ENCODE measurements at places on chromosomes 5 and 9.

DNA sequence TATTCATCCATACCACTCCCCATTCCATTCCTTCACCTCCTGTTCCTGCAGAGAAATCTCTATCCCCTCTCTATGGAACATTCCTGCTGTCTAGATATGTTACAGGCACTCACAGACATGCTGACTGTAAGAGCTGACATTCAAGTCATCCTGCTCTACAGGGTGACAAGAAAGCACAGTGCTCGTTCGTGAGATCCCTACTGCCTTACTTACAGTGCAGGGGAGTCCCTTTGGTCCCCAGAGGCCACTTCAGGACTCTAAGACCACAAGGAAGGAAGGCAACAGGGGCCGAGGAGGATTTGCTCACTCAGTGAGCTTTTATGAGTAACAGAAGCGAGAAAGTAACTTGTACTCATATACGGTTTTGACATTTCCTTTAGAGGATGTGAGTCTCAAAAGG is 110.5 kb downstream of the GAS1 start:
- DNase-seq, result no peak

- DNase-seq, result no peak
Measured at GRCh38 chr5:177132136-177133095, 1.2 kb upstream of the NSD1 start.

DNA sequence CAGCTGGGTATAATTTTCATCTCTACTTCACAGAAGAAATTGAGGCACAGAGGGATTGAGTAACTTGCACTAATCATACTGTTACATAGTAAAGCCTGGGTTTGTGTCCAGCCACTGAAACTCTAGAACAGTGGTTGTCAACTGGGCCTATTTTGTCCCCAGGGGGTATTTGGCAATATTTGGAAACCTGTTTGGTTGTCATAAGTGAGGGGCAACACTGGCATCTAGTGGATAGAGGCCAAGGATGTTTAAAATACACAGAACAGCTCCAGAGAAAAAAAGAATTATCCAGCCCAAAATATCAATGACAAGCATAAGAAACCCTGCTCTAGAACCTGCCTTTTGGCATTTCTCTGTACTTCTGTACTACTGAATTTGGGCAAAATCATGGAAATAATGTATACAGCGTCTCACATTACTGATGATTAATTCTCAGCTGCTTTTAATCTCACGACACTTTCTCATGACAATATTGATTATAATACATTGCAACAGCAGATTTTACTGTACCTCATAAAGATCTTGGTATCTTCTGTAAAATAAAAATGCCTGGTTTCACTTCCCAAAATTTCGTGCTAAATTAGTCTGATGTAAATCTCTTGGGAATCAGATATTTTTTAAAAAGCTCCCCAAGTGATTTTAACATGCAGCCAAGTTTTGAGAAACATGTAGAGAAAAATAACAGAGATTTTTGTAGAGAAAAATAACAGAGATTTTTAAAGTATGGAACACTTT is 112.7 kb downstream of the RORB start:
- no peak for DNase-seq

DNA sequence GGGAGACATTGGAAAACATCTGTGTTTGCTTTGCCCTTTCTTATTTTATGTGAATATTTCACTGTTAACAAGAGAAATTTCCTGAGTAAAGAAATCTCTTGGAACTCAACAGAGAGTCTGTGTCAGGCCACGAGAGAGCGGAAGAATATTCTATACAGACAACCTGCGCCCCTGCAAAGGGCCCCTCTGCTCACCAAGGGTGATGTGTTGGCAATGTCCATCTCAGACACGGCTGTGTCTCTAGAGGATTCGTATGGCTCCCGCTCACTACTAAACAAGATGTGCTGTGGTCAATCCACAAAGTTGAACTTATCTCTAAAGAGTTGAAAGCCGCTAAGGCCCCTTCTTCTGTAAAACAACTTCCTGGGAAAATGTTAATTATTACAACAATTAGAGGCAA is 241.0 kb upstream of the IRX1 start:
- DNase-seq, result no peak

- no peak for DNase-seq
Measured at GRCh38 chr5:54018438-54018837, 291.9 kb downstream of the ARL15 start.

DNA sequence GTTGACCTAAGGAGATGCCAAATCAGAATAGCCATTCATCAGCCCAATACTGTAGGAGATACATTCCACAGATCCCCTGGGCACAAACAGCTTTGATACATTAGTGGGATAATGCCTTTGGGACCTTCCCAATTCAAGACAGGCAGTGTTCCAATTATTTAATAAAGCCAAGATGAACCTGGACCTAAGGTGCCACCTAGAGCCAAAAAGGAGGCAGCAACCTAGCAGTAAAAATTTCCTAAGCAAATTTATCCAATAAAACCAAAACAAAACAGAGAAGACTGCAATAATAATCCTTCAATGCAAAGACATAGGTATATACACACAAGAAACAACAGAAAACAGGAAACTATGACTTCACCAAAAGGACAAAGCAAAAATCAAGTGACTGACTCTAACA is 253.0 kb downstream of the HINT1 start:
- no peak for DNase-seq

- DNase-seq, result peak; percentile 12
Measured at GRCh38 chr5:96660971-96661854, 963 bp upstream of the CAST start.

DNA sequence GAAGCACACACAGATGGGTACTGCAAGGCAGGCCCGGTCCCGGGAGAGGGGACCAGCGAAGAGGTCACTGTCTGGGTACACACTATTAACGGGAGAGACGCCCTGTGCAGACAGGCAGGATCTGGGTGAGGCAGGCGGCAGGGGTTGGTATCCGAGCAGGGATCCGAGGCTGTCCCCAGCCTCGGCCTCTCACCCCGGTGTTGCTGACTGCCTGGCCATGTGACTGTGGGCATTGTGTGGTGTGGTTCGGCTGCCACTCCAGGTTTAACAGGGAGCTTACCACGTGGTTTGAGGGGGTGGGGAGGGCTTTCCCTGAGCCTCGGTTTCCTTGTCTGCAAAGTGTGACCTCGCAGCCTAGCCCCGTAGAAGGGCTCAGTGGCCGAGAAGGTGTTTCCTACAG is 11.1 kb upstream of the RALGDS start:
- no peak for DNase-seq

- DNase-seq, result no peak
Measured at GRCh38 chr5:57613741-57614140, 131.1 kb upstream of the ACTBL2 start.

GRCh38 chr5:174119468-174119881 is 74.0 kb downstream of the NSG2 start:
- DNase-seq, result no peak

- DNase-seq, result no peak
Measured at GRCh38 chr9:78029551-78030295, 1.9 kb downstream of the GNAQ start.

GRCh38 chr9:124438091-124438490 is 12.2 kb upstream of the ADGRD2 start:
- no peak for DNase-seq

DNA sequence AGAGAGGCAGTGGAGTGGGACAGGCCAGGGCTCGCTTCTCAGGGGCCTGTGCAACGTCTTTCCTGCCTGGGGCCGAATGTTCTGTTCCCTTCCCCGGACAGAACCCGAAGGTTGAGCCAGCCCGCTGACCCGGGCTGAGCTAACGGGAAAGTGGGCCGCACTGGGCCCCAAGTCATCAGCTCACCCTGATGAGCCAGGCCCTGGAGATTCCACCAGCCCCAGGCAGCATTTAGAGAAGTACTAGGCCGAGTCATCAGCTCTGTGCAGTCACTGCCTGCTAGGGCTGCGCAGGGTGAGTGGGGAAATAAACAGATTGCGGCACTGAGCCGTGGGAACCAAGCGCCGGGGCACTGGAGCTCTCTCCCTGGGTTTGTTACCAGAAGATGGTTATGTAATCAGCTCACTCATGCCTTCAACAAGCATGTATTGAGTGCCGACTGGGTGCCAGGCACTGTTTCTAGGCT is 29.1 kb upstream of the DUSP1 start:
- no peak for DNase-seq

DNA sequence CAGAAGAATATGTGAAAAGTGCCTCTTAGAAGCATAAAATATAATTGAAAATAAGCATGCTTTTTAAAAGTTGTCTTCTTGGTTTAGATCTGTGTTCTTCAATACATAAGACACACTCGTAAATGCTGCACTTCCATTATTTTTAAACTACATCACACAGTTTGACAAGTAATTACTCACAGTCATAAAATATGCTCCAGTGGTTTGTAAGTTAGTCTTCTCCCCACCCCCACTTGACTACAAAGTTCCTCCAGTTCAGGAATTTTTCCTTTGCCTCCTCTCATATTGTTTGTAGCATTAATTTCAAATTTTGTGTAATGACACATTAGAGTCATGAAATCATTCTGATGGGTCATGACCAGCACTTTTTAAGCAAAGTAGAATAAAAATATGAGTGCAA is 60.3 kb upstream of the PTGER4 start:
- DNase-seq, result no peak

- DNase-seq, result no peak
Measured at GRCh38 chr9:130844044-130844451, 9.0 kb downstream of the ABL1 start.

- no peak for DNase-seq
Measured at GRCh38 chr9:89480825-89481537, 16.9 kb downstream of the SEMA4D start.

DNA sequence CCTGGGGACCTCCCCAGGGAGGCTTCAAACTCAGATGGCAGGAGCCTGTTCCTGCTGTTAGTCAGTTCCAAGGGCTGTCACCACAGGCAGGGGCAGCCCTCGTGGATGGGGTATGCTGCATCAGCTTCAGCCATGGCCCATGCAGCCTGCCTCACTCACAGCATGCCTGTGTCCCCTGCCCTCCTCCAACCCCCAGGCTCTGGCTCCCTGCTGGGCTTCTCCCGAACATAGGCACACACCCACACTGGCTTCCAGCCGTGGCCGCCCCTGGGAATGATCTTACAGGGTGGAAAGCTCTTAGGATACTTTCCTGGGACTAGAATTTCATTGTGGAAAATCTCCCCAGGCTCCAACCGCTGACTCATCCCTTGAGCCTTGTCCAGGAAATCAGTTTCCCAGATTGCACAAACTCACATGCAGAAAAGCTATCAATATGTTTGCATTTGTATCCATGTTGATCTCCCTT is 163.8 kb downstream of the SEC61B start:
- no peak for DNase-seq

- DNase-seq, result no peak
Measured at GRCh38 chr5:10480237-10480985, 38.7 kb downstream of the ROPN1L start.

DNA sequence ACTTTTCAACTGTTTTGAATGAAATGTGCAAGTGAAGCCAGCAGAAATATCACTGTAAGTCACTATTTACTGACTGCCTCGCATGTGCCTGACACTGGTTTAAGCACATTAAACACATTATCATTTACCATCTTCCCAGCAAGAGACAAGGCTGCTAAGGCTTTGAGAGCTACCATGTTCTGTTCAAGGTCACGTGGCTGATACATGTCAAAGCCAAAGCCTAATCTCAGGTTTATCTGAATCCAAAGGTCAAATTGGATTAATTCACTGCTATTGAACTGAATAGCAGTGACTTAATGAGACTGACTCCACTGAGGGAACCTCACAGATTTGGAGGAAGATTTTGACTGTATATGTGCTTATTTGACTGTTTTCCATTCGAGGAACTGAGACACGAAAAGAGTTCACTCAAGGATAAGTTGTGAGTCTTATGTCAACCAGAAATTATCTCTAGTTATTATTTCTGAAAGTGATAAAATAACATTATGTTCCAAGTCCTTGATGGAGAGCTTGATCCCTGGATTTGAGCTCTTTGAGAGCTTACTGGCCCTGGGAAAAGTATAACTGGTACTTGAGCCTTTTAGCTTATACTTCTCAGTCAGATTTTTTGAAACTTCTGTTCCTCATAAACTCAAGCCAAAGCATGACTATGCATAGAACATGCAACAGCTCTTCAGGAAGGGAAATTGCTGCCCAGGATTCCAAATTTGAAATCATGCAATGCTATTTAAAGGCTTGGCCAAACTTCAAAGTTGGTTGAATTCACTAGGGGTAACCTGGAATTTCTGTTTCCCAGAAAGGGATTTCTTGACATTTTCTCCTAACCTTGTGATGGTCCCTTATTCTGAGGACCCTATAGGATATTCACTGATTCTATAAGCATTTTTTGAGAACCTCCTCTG is 23.4 kb upstream of the ARHGAP26 start:
- no peak for DNase-seq

DNA sequence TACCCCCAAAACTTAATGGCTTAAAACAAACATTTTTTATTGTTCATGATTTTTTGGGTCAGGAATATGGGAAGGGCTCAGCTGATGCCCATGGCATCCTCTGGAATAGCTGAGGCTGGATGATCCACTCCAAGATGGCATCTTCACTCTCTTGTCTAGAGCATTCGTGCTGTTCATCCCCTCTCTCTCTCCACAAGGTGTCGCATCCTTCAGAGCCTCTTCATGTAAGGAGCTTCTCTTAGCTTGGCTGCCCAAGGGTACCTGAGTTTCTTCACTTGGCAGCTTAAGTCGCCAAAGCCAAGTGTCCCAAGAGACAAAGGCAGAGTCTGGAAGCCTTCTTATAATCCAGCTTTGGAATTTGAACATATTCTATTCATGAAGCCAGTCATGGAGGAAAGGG is 294.7 kb downstream of the CHSY3 start:
- DNase-seq, result no peak

DNA sequence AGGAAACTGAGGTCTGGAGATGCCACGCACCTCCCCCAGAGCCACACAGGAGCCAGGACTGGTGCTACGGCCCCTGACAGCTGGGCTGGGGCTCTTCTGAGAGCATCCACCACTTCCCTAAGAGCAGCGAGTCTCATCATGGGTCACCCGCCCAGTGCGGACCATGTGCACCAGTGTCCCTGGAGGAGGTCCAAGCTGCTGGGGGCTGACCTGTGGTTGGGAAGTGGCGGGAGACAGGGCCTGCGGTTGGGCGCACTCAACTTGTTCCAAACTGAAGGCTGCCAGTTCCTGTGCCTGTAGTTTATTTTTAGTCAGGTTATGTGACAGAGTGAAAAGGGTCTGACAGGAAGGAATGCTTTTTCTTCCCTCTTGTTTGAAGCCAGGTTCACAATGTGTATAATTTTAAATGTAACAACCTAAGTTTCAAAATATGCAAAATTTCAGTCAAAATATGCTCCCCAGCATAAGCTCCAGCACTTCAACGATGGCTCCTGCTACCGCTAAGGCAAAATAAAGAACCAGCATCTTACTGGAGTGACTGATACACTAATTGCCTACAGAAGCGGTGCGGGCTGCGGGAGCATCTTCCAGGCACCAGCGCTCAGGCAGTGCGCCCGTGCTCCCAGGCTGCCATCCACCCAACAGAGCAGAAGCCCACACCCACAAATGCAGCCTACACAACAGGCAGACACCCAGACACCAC is 14.8 kb downstream of the BARHL1 start:
- no peak for DNase-seq
